ENCODE measurements at places on chromosomes 11 and 22. TPM values are rescaled to one million over a fixed set of nuclear protein-coding genes. Genes with fewer than 3 reads are reported as not detected.

- H3K27ac ChIP-seq: no peak overlapping the region
- peaks cover 4% of the 10 kb centered on the region for H3K4me1 ChIP-seq
- H3K36me3 ChIP-seq: peaks cover 2% of the 10 kb centered on the region
- H3K4me3 ChIP-seq: no peak overlapping the region
Measured at GRCh38 chr11:66015936-66016792, 4.4 kb downstream of the CST6 start.

The KCNK4 gene
- 0.50 TPM for total RNA-seq

The CCDC82 gene
- 24.1 TPM for total RNA-seq

GRCh38 chr11:2958251-2958650, 29.0 kb upstream of the PHLDA2 start:
- H3K4me1 ChIP-seq: peaks cover 27% of the 10 kb centered on the region
- H3K36me3 ChIP-seq: peaks cover 6% of the 10 kb centered on the region
- H3K27me3 ChIP-seq: no peaks in the 10 kb centered on the region

- peak overlapping the region; percentile 98 for H3K4me3 ChIP-seq
- peaks cover 25% of the 10 kb centered on the region for H3K4me1 ChIP-seq
- peak; percentile 78 for DNase-seq
- H3K27me3 ChIP-seq: no peaks in the 10 kb centered on the region
Measured at GRCh38 chr11:208181-208916, 841 bp downstream of the RIC8A start.

The MFNG gene
- total RNA-seq: 150 TPM

The DCHS1 gene
- 1.8 TPM for total RNA-seq

The APLP2 gene
- 44.4 TPM for total RNA-seq

GRCh38 chr11:110797453-110797852, 85.2 kb upstream of the ARHGAP20 start:
- H3K27me3 ChIP-seq: peaks cover 14% of the 10 kb centered on the region
- H3K4me3 ChIP-seq: no peak overlapping the region
- no peak overlapping the region for H3K27ac ChIP-seq
- peaks cover 2% of the 10 kb centered on the region for H3K36me3 ChIP-seq
- H3K4me1 ChIP-seq: no peaks in the 10 kb centered on the region

DNA sequence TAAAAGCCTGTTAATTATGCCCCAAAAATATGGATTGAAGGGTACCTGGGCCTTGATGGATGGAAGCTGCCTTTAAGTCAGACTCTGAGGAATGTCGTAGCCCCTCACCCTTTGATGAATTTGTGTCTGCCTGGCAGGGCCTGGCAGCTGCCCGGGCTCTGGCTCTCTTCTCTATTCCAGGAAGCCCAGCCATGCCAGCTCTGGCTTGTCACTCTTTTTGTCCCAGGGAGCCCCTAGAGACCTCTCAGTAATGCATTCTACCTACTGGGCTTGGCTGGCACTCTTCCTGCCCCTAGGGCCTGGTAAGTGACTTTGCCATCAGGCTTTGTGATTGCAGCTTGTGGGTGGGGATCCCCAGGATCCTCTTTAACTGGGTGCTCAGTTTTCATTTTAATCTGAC, 103.8 kb downstream of the GRIK4 start:
- no peak overlapping the region for H3K27ac ChIP-seq
- H3K36me3 ChIP-seq: no peaks in the 10 kb centered on the region
- peaks cover 3% of the 10 kb centered on the region for H3K4me1 ChIP-seq
- peaks cover 42% of the 10 kb centered on the region for H3K27me3 ChIP-seq
- no peak overlapping the region for H3K4me3 ChIP-seq
- no peak for DNase-seq

- no peak for DNase-seq
- H3K4me1 ChIP-seq: peaks cover 26% of the 10 kb centered on the region
- H3K27ac ChIP-seq: no peak overlapping the region
Measured at GRCh38 chr11:13929395-13929891, 33.1 kb upstream of the SPON1 start.

GRCh38 chr11:65500387-65501185, 1.7 kb downstream of the MALAT1 start:
- no peaks in the 10 kb centered on the region for H3K27me3 ChIP-seq
- peaks cover 25% of the 10 kb centered on the region for H3K36me3 ChIP-seq
- DNase-seq: no peak
- H3K4me3 ChIP-seq: no peak overlapping the region
- H3K4me1 ChIP-seq: peaks cover 53% of the 10 kb centered on the region
- H3K27ac ChIP-seq: no peak overlapping the region

DNA sequence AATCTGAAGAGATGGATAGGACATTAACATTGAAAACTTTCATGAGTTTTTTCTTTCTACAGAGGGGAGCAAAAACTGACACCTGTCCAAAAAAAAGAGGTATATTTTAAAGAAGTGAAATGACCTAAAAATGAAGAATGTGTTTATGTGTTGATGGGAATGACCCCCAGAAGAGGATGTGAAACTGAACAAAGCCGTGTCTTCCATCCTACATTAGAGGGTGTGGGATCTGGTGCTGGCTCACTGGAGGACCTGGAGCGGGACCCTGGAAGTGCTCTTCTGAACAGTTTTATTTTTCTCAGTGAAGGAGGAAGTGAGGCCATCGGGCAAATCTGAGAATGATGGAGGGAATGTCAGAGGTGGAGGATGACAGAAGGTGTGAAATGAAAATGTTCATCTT, 470.1 kb downstream of the NTM start:
- H3K27ac ChIP-seq: no peak overlapping the region
- no peaks in the 10 kb centered on the region for H3K4me1 ChIP-seq
- H3K36me3 ChIP-seq: no peaks in the 10 kb centered on the region
- no peaks in the 10 kb centered on the region for H3K27me3 ChIP-seq
- no peak overlapping the region for H3K4me3 ChIP-seq
- no peak for DNase-seq
